ENCODE measurements at places on chromosomes 7 and 10. TPM values are rescaled to one million over a fixed set of nuclear protein-coding genes. Genes with fewer than 3 reads are reported as not detected.
A peak's percentile ranks its signal among the peaks of the same experiment; 100 is the strongest.

AKR1C8 gene
- total RNA-seq, result not detected

LRGUK gene
- total RNA-seq, result 0.13 TPM

OR2A5 gene
- not detected for total RNA-seq

PRTFDC1 gene
- 9.4 TPM for total RNA-seq

SPDYE9 gene
- total RNA-seq, result not detected

CHN2 gene
- total RNA-seq, result 0.63 TPM

ETV1 gene
- 10.0 TPM for total RNA-seq

AGBL3 gene
- total RNA-seq, result 1.0 TPM

STARD3NL gene
- 102 TPM for total RNA-seq

DNA sequence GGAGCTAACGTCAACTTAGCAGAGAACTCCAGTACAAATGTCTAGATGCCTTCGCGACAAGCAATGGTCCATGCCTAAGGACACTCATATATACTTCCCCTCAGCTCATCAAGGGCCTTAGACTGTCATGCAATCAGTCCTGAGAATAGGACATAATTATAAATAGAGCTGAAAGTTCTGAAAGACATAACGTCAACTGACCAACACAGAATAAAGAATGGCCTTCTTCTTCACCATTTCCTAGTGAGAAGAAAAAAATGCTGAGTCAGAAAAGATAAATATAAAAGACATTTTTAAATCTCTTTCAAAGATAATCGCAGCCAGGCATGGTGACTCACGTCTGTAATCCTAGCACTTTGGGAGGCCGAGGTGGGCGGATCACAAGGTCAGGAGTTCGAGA, 83.2 kb downstream of the ARMH3 start:
- no peak for DNase-seq

DNA sequence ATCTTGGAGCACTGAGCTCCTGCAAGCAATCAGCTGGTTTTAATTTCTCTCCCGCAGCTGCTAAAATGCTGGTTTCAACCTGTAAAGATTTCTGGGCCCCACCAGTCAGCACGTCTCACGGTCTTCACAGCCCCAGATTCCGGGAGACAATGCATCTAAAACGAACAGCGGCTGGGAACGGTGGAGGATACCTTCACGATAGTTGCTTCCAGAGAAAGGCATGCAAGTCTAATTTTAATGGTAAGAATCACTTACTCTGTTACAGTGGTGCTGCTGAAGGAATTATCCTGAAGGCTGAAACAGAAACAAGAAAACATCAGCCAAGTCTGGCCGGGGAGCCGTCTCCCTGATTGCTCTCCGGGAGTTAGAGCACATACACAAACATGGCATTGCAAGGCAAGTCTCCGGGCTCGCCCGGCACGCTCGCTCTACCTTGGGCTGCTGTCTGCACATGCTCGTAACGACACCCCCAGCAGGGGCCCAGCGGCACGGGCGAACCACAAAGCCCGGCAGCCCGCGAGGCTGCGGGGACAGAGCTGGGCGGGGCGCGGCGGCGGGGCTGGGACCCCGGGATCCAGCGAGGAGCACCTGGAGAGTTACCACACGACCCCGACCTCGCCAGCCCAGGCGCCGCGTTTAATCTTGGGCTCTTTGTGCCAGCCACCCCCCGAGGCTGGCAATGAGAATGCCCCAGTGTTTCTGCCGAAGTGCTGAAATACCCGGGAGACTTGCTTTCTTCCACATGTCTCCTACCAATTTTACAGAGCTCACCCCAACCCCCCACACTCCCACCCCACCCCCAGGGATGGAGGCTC, at the start of gene FAM13C:
FAM13C (minus strand) TSS at position 406 of the 815 bp plus-strand sequence; CDS start at position 317, 89 bp downstream.
- DNase-seq, result no peak

DNA sequence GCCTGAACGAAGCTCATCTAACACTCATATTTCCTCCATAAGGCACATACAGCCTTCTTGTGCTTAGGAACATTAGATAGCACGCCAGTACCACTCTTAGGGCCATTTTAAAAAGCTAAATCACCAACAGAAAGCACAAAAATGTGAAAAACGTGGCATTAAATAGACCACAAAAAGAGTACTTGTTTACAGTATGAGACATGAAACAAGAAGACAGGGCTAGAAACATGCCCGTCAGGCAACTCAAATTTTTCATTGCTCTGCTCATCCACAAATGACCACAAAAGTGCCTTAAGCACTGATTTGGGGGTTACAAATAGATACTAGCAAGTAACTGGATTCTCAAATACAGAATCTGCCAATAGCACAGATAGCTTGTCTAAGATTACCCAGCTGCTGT, 67.8 kb downstream of the ELMO1 start:
- no peak for DNase-seq

DNA sequence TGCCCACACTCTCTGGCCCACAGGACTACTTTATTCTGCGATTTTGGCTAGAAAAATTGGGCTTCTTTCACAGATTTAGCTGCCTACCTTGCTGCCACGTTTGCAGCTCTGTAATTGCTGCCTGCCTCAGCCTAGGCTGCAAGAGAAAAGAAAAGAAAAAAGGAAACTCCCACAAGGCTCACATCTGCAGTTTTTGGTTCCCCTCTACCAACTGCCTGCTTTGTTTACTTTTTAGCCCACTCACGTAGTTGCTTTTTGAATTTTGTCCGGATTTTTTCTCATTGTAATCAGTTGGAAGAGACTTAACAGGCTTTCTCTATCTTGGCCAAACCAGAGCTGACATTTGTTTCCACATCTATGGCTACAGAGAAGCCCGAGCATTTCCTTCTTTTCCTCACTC, 24.3 kb downstream of the SUN3 start:
- no peak for DNase-seq

- DNase-seq, result no peak
These were observed 32.5 kb downstream of the CCDC6 start for GRCh38 chr10:59873896-59874295.

DNA sequence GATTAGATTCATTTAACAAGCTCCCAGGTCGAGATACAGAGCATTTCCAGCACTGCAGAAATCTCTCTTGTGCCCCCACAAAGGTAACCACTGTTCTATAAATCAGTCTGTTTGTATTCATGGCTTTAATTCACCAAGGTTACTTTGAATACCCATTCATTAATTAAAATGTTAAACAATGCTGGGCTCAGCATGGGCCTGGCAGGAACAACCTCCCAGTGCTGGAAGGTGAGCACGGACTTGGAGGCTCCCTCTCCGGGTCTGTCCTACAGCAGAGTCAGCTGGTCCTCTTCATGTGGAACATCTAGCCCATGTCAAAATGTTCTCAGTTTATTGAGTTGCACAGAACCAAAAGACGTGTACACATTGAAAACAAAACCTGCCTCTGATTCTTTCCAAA, 15.6 kb upstream of the EFCAB10 start:
- DNase-seq, result no peak

- DNase-seq, result no peak
These were observed 31.2 kb downstream of the GRK5 start for GRCh38 chr10:119238577-119238976.

GRCh38 chr10:43808136-43808535, 159.5 kb upstream of the ZNF32 start:
- no peak for DNase-seq

DNA sequence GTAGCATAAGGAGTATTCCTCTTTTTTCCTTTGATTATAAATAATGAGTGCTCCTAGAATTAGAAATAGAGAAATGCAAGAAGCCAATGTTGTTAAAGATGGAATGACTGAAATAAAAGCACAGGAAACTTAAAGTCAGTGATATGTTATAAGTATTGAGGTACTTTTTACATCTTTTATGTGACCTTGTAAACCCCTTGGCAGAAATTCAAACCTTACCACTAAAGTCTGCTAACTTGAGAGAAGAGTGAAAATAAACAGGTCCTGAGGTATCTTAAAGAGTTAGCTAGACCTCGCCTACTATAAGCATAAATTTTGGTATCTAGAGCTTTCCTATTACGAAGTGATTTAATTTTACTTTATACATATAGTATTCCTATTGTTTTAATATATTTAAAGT, 188.2 kb downstream of the DKK1 start:
- no peak for DNase-seq

DNA sequence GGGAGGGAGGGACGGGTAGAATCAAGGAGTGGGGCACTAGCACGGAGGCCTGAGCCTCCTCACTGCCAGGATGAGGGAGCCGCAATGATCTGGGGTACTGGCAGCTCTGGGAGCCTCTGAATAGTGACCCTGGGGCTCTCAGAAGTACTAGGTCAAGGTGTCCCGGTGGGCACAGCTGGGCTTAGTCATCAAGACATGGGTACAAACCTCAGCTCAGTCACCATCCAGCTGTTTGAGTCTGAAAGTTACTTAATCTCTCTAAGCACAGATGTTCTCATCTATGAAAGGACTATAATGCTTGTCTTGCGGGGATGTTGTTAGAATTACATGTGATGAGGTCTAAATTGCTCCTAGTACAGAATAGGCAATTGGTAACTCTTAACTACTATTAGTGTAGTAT, 276.8 kb downstream of the KCNMA1 start:
- no peak for DNase-seq

- DNase-seq, result no peak
These were observed 3.9 kb downstream of the CASD1 start for GRCh38 chr7:94513565-94513860.

GRCh38 chr10:35486297-35486990, 118.7 kb upstream of the GJD4 start:
- DNase-seq, result no peak

GRCh38 chr7:81769891-81770727, at the start of gene HGF:
HGF (minus strand) TSS chr7:81770047; CDS start chr7:81769971, 76 bp downstream.
- no peak for DNase-seq

GRCh38 chr10:128398118-128398517, 271.9 kb upstream of the MKI67 start:
- no peak for DNase-seq

GRCh38 chr7:149780636-149781419, 7.4 kb upstream of the ZNF467 start:
- DNase-seq, result no peak

- no peak for DNase-seq
These were observed 6.3 kb downstream of the GHRHR start for GRCh38 chr7:30970074-30970473.

DNA sequence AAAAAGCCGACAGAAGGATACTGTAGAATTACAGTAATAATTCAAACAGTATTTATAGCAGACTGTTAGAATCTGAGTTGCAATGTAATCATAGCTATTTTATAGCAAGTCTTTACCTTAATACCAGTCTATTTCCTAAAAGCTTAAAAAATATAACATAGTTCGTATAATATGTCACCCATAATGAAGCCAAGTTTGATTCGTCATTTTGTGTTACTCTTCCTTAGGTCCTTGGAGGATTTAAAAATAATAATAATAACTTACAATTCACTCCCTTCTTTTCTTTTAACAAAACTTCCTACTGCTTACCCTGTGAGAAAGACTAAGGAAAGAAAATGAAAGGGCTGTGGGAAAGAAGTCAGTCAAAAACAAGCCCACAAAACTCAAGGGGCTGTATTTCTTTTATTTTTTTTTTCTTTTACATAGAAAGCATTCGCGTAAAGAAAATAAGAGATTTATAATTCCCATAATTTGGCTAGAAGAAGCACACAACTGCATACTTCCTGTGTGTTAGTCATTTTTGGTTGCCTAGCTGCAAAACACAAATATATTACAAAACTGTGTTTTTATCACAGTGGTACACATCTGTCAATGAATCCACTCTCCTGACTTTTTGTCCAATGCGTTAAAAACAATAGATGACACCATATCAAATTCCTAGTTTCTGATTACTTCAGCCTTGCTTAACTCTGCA, 187.2 kb upstream of the CELF2 start:
- DNase-seq, result peak; percentile 94

GRCh38 chr7:45917658-45918057, 3.4 kb downstream of the IGFBP3 start:
- DNase-seq, result peak; percentile 11

- DNase-seq, result no peak
These were observed 8.1 kb upstream of the FZD9 start for GRCh38 chr7:73425356-73425983.

DNA sequence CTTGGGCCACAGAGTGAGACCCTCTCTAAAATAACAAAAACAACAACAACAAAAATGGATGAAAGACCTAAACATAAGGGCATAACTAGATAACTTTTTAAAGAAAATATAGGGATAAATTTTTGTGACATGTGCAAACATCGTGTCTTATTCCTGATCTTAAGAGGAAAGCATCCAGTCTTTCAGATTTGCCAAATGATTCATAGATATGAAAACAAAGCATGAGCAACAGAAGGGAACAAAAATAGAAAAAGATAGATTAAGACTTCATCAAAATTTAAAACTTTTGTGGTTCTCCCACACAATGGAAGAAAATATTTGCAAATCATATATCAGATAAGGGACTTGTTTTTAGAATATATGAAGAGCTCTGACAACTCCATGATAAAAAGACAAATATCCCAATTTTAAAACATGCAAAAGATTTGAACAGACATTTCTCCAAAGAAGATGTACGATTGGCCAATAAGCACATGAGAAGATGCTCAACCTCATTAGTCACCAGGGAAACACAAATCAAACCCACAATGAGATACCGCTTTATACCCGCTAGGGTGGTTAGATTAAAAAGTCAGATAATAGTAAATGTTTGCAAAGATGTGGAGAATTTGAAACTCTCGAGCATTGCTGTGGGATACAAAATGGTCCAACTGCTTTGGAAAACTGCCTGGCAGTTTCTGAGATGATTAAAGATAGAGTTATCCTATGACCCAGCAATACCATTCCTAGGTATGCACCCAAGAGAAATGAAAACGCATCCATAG, 20.3 kb downstream of the PPIF start:
- DNase-seq, result no peak

DNA sequence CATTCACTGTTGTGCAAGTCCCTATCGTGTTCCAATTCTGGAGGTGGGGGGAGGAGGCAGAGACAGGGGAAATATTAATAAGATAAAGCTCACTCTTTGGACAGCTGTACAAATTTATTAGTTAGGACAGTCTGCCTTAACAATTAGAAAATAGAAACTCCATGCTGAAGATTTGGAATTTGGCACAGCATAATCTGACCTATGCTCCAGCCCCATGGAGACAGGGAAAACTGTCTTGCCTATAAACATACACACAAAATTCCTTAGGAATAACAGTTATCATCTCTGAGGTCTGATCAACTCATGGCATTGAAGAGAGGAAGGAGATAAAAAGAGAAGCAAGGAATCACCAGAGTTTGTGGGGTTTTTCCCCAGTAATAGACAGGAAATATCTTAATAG, 335.4 kb upstream of the MEOX2 start:
- peak; percentile 28 for DNase-seq

- DNase-seq, result no peak
These were observed 176.2 kb downstream of the ST7 start for GRCh38 chr7:117129521-117129955.

DNA sequence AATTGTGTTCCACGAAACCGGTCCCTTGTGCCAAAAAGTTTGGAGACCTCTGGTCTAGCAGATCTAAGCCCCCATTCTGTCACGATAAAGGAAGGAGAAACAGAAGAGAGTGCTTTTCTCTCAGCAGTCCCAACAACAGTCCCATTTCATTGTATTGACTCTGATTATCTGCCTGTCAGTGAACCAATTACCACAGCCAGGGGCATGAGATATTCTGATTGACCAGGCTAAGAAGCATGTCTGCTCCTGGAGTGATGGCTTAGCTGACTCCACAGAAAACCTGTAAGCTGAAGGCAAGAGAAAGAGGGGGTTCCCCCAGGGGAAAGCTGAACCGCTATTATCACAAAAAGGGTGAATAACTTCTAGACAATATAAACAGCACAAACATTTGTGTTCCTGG, 765.4 kb downstream of the SORCS1 start:
- no peak for DNase-seq

GRCh38 chr7:134287916-134288659, 28.6 kb downstream of the SLC35B4 start:
- DNase-seq, result no peak

All from dermis microvascular lymphatic vessel endothelial cell (primary cell).